ENCODE measurements at places on chromosomes 3 and 15.

- DNase-seq, result no peak
Observed at GRCh38 chr3:54294214-54294613, 171.9 kb downstream of the CACNA2D3 start.

DNA sequence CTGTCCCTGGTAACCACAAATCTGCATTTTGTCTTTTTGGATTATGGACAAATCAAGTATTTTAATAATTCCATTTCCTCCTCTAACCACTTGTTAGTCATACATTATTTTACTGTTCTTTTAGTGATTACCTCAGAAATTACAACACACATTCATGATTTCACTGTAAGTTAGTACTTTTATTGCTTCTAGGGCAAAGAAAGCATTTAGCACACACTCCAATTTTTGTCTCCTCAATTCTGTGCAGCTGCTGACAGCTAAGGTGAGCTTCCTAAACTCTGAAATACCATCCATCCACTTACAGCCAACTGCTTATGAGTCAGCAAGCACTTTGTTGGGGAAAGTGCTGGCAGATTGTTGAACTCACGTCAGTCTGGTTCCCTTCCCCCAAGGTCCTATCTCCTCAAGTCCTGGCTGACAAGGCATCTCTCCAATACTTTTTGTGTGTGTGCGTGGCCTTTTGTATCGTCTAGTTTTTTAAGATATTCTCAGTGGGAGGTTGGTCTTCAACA lies 49.4 kb upstream of the TNFAIP8L3 start:
- no peak for DNase-seq

- no peak for DNase-seq
Observed at GRCh38 chr3:64675687-64676247, 12.0 kb downstream of the ADAMTS9 start.

GRCh38 chr15:68691705-68692104 lies 112.9 kb downstream of the CORO2B start:
- DNase-seq, result peak; percentile 50

DNA sequence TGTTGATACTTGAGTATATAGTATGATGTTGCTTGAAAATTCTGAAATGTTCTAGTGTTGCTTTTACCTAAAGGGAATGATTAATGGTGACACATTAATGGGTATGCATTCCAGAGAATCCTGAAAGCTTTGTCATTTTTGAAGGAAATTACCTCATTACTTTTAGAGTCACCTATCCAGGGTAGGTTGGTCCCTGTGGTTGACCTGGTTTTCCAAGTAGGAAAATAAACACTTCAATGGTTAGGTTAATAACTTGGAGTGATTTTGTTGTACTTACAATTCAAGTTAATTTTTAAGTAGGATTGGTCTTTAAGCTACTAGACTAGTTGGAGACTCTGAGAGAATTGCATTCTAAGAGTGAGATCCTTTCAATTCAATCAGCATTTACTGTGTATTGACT lies 31.0 kb downstream of the MITF start:
- DNase-seq, result no peak

GRCh38 chr15:58522391-58522790 lies 90.6 kb downstream of the LIPC start:
- DNase-seq, result no peak

DNA sequence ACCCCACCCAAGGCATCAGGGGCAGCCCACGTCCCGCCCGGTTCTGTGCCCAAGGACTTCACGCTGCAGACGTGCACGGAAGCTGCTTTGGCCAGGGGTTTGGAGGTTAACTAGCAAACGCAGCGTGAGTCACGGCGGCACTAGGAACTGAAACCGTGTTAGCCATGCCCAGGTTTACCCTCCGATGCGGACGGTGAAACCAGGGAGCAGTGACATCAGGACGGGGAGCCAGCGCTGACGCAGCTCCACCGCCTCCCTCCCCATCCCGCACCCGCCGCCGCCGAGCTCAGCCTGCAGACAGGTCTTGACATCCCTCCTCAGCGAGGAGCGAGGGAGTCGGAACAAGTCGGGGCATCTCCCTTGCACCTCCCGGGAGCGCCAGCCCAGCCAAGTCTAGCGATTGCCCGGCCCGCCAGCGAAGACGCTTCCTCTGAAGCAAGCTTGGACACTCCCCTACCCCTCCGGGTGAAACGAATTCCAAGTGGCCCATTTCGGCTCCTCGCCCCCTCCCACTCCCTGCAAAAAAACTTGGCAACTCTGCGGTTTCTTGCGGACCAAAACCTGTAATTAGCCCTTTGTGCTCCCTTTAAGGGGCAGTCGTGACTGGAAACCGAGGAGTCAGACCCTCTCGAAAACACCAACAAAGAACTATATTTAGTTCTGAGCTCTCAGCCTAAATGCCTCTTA lies 1.4 kb upstream of the RAP2B start:
- DNase-seq, result peak; percentile 95

DNA sequence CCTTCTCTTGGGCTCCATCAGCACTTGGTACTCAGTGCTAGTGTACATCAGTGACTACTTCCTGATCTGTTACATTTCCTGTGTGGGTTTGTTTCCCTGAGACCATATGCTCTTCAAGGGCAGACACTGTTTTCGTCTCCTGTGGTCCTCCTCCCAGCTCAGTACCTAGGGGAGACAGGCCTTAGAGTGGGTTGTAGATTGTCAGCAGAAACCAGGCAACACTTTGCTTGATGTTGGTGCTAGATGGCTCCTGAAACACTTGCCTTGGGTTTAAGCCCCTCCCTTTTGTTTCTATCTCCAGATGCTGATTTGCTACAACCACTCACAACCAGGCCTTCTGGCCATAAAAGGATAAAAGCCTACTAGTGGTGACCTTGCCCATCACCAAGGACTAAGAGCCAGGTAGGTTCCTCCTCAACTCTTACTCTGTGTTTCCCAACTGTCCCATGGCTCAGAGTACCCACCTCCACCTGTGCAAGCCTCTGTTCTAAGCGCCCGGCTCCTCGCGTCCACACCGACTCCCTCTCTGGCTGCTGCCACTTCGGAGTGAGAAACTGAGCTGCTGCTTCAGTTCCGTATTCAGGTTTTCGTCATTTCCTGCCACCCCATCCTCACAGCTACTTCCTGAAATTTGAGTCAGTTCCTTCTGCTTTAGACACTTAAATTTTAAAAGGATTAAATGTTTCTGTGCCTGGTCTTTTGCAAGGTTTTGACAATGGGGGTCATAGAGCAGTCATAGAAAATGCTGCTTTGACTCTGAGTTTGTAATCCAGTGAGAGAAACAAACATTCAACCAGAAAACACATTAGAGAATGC lies at the start of gene HCLS1:
Gene HCLS1 (minus strand): TSS at position 548 of the 816 bp plus-strand sequence. CDS start 2,556 bp downstream, outside the sequence.
- no peak for DNase-seq

DNA sequence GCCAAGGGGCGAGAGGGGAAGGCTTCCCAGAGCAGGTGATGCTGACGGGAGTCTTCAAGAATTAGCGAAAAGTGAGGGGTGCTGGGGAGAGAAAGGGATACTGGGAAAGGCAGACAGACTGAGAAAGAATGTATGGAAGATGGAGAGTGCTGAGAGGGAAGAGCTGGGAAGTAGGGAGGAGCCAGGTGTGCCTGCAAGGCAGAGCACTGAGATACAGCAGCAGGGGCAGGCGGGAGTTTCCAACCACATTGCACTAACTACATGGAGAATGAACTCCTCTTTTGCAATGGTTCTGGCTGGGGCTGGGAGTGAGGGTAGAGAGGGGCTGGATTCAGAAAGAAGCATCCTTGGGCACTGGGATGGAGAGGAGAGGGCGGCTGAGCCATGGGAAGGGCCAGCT lies 16.0 kb upstream of the CRABP1 start:
- no peak for DNase-seq

DNA sequence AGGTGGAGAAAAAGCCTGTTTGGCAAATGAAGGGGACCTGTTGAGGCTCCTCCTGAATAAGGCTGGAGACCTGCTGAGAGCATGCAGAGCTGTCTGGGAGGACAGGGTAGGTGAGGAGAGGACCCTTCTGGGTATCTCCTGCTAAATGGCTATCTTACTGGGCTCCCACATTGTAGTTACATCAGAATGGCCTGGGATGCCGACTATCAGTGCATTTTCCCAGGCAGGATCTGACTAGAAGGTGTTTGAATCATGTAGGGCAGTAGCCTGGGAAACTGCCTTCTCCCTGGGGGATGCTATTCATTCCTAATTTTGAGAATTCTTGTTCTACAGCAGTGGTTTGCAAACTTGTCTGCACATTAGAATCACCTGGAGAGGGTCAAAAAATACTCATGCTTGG lies 631 bp downstream of the AGBL1 start:
- DNase-seq, result no peak

- DNase-seq, result no peak
Observed at GRCh38 chr15:67578020-67578600, 35.6 kb downstream of the MAP2K5 start.

Data from NCI-H69 (cell line).